T-cell (primary cell): ENCODE measurements at places on chromosomes 5 and 9.
A peak's percentile ranks its signal among the peaks of the same experiment; 100 is the strongest.

GRCh38 chr9:89988458-89988857, 383.6 kb downstream of the GADD45G start:
- no peak overlapping the region for H3K27ac ChIP-seq
- DNase-seq = no peak
- H3K4me3 ChIP-seq = no peak overlapping the region
- no peaks in the 10 kb centered on the region for H3K27me3 ChIP-seq
- no peaks in the 10 kb centered on the region for H3K4me1 ChIP-seq

DNA sequence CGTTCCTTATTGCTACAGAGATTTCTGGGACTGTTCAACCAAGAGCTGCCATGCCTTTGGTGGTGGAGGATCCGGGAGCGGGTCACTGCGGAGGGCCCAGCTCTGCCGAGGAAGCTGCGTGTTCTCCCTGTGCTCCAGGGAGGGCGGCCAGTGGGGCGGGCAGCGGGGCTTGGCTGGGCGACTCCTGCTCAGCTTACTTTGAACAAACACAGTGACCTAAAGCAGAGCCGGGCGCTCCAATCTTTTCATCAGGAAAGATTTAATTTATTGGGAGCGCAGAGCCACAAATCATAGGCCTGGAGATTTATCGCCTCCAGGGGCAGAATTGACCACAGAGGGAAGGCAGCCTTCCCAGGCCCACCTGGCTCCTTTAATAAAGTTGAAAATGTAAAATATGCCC, 27.7 kb downstream of the LHX3 start:
- H3K27ac ChIP-seq = no peak overlapping the region
- H3K4me1 ChIP-seq = no peaks in the 10 kb centered on the region
- no peaks in the 10 kb centered on the region for H3K36me3 ChIP-seq
- no peak for DNase-seq
- peaks cover 2% of the 10 kb centered on the region for H3K27me3 ChIP-seq

GRCh38 chr5:146703499-146703898, 175.1 kb downstream of the PPP2R2B start:
- no peaks in the 10 kb centered on the region for H3K36me3 ChIP-seq
- H3K4me1 ChIP-seq = no peaks in the 10 kb centered on the region
- H3K4me3 ChIP-seq = no peak overlapping the region
- no peak overlapping the region for H3K27ac ChIP-seq
- DNase-seq = no peak

DNA sequence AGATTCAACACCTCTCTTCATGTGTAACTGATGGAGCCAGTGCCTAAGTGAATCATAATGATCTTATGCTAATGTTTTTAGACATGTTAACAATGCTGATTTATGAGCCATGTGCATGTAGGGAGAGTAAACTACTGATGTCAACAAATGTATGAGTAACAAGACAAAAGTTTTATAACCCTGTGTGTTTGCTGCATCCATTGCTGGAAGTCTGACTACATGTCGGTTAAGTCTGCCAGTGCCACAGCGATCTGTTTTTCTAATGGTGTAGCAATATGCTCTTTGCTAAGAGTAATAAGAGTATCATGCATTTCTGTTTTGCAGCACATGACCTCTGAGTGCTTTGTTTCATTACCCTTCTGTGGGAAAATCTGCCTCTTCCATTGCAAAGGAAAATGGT, 26.4 kb upstream of the TMOD1 start:
- H3K36me3 ChIP-seq = peaks cover 34% of the 10 kb centered on the region
- no peak for DNase-seq
- no peaks in the 10 kb centered on the region for H3K27me3 ChIP-seq
- no peaks in the 10 kb centered on the region for H3K4me1 ChIP-seq

DNA sequence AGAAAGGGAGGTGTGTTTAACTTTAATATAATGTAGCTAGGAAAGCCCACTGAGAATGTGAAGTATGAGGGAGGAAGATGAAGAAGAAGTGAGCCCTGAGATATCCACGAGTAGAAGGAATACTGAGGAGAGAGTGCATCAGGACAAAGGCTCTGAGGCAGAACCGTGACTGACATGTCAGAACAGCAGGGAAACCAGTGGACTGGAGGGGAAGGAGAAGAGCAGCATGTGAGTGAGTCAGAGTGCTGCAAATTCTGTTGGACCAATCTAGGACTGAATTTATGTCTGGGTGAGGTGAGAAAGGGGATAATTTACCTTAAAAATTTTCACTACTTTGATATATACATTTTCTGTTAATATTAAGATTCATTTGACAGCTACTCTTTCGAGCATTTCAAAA, 110.3 kb downstream of the ST8SIA4 start:
- no peaks in the 10 kb centered on the region for H3K36me3 ChIP-seq
- DNase-seq = no peak
- H3K4me1 ChIP-seq = no peaks in the 10 kb centered on the region
- H3K27ac ChIP-seq = no peak overlapping the region
- no peak overlapping the region for H3K4me3 ChIP-seq

DNA sequence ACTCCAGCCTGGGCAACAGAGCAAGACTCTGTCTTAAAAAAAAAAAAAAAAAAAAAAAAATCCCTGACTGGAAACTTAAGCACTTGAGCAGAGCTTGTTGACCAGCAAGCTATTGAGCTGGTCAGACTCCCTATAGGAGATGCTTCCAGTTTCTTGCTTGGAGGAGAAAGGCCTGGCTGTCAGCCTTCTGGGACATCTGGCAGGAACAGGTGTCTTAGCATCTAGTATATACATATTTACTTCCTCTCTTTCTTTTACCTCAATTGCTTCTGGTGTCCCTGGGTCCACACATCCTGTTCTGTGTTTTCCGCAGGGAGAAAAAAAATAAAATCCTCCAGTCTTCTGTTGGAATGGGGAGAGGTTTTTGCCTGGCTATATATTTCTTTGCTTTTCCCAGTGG, 60.1 kb downstream of the PRKACG start:
- H3K27me3 ChIP-seq = no peaks in the 10 kb centered on the region
- no peak for DNase-seq
- H3K4me1 ChIP-seq = no peaks in the 10 kb centered on the region
- no peak overlapping the region for H3K4me3 ChIP-seq
- no peak overlapping the region for H3K27ac ChIP-seq
- H3K36me3 ChIP-seq = no peaks in the 10 kb centered on the region

DNA sequence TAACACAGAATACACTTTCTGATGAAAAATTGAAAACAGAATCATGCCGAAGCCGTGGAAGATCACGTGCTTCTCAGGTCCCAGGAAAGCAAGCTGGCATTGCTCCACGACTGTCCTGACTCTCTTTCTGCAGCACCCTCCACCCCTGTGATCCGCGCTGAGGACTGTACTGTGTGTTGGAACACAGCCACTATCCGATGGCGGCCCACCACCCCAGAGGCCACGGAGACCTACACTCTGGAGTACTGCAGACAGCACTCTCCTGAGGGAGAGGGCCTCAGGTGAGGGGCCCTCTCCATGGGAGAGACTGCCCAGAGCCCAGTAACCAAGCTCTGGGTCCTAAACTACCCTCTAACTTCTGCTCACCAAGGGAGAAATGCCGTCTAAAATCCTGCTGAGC, 73.3 kb downstream of the CMYA5 start:
- DNase-seq = no peak
- no peak overlapping the region for H3K4me3 ChIP-seq
- no peaks in the 10 kb centered on the region for H3K27me3 ChIP-seq
- H3K36me3 ChIP-seq = no peaks in the 10 kb centered on the region

DNA sequence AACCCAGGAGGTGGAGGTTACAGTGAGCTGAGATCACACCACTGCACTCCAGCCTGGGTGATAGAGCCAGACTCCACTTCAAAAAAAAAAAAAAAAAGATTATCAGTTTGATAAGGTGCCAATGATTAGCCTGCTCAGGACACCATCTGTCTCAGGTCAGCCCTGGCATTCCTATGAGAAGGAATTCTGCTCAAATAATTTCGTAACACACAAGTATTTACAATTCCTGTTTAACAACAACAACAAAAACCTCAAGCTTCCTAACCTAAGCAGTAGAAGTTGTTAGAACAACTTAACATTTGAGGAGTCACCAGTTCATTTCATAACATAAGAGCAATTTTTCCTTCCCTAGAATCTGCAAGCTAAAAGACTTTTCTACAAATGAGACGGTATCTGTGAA, 85.0 kb downstream of the LHFPL2 start:
- H3K27me3 ChIP-seq = no peaks in the 10 kb centered on the region
- DNase-seq = no peak
- no peak overlapping the region for H3K27ac ChIP-seq
- H3K4me3 ChIP-seq = no peak overlapping the region

- no peak overlapping the region for H3K4me3 ChIP-seq
- no peaks in the 10 kb centered on the region for H3K27me3 ChIP-seq
- no peaks in the 10 kb centered on the region for H3K36me3 ChIP-seq
- no peak for DNase-seq
- no peak overlapping the region for H3K27ac ChIP-seq
Measured at GRCh38 chr9:109408759-109409462, 88.1 kb upstream of the EPB41L4B start.

DNA sequence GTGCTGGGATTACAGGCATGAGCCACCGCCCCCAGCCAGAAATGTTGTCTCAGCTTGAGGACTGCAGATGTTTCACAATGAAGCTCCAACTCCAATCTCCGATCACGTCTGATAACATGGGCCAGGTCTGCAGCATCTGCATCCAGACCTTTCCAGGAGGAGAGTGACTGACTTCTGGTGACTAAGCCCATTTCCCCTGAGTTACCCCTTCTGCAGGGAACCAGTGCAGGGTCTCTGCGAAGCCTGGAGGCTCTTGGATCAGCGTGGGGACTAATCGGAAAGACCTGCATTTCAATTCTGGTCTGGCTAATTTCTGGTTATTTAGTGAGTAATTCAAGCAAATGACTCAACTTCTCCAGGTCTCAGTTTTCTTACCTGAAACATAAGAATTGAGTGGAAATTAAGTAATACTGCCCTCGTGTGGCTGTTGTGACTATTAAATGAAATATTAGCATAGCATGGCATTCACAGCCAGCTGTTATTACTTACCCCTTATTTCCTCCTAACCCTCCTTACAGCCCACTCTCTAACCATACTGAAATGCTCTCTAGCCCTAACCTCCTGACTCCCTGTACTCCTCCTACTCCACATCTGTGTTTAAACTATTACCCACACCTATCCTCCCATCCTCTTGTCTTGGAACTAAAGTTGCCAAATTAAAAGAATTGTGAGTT, 2.2 kb upstream of the GNPDA1 start:
- H3K27me3 ChIP-seq = no peaks in the 10 kb centered on the region
- H3K27ac ChIP-seq = peak overlapping the region; percentile 77
- H3K36me3 ChIP-seq = no peaks in the 10 kb centered on the region
- H3K4me3 ChIP-seq = no peak overlapping the region
- peaks cover 21% of the 10 kb centered on the region for H3K4me1 ChIP-seq
- peak; percentile 35 for DNase-seq

- H3K27ac ChIP-seq = peak overlapping the region; percentile 89
- no peaks in the 10 kb centered on the region for H3K36me3 ChIP-seq
- DNase-seq = no peak
- H3K27me3 ChIP-seq = no peaks in the 10 kb centered on the region
- no peak overlapping the region for H3K4me3 ChIP-seq
- H3K4me1 ChIP-seq = peaks cover 94% of the 10 kb centered on the region
Measured at GRCh38 chr5:151153766-151154272, 3.8 kb downstream of the ANXA6 start.

DNA sequence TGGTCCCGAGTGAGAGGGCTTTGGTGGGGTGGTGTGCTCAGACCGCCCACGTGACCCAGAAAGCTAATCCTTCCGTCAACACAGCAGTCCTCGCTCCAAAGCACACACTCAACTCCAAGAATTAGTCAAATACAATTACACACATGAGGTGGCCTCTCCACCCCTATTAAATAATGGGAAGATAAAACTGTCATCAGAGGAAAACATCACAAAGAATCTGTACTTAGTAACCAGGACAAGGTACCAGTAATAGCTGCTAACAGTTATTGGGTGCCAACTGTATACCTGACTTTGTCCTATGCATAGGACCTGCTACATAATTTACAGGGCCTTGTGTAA, 222.8 kb downstream of the HSPA4 start:
- no peak overlapping the region for H3K27ac ChIP-seq
- H3K27me3 ChIP-seq = peaks cover 9% of the 10 kb centered on the region
- no peak overlapping the region for H3K4me3 ChIP-seq
- H3K4me1 ChIP-seq = no peaks in the 10 kb centered on the region

DNA sequence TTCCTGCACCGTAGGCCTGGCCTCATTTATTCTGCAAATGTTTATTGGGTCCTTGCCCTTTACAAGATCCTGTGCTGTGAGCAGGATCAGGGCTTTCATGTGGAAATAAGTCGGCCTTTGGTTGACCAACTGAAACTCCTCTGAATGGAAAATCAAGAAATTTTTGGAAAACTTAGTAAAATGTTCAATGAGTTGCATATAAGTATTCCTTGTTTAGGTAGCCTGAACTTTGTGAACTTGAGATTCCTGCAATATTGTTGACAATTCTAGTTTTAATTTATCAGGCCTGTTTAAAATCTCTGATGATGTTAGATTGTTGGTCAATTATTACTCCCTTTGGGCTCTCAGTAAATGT, 1.1 kb downstream of the MAML1 start:
- H3K4me3 ChIP-seq = peak overlapping the region; percentile 88
- no peaks in the 10 kb centered on the region for H3K36me3 ChIP-seq
- H3K4me1 ChIP-seq = peaks cover 20% of the 10 kb centered on the region
- peak overlapping the region; percentile 56 for H3K27ac ChIP-seq
- no peaks in the 10 kb centered on the region for H3K27me3 ChIP-seq

DNA sequence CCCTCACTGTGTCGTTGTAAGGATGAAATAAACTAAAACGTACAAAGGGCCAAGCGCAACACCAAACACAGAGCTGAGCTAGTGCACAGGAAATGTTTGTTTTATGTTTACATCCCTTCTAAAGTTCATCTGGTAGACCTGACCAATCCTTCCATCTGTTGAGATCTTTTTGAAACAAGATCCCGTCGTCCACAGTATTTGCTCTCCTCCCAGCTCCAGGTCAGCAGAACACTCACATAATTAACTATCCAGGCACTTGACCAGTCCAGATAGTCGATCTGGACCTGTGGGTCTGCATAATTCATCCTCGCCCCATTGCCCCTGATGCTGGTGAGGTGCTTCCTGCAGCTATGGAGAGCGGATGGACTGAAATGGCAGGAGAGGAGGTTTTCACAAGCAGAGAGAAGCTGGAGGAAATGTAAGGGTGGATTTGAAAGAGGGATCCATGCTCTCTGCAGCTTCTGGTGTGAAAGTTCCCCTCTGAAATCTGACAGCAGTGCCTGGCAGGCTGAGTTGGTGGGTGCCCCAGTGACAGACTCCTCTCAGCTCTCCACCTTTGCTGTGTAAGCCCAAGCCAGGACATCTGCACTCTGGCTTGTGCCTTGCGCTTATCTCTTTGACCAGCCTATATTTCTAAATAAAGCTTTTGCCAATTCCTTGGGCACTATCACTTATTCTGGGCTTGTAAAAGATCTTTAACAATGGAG, 102.4 kb downstream of the TTLL11 start:
- H3K4me1 ChIP-seq = no peaks in the 10 kb centered on the region
- DNase-seq = no peak
- H3K36me3 ChIP-seq = no peaks in the 10 kb centered on the region
- H3K27me3 ChIP-seq = no peaks in the 10 kb centered on the region
- no peak overlapping the region for H3K27ac ChIP-seq
- H3K4me3 ChIP-seq = no peak overlapping the region
